ENCODE measurements at places on chromosomes 4 and X. TPM values are rescaled to one million over a fixed set of nuclear protein-coding genes. Genes with fewer than 3 reads are reported as not detected.

Gene HHIP
- total RNA-seq = 2.4 TPM

Gene MGAT4D
- not detected for total RNA-seq

Gene GCNA
- total RNA-seq = 1.5 TPM

Gene ZNF732
- not detected for total RNA-seq

Gene TGIF2LX
- total RNA-seq = not detected

Gene TMEM156
- 1.3 TPM for total RNA-seq

Gene TMPRSS11A
- not detected for total RNA-seq

Gene CTPS2
- 19.0 TPM for total RNA-seq

Gene ABLIM2
- total RNA-seq = 15.0 TPM

Gene MAOA
- total RNA-seq = 401 TPM

Gene NPY1R
- 5.5 TPM for total RNA-seq

Gene TRIM60
- total RNA-seq = not detected

Gene TMEM35A
- 3.0 TPM for total RNA-seq

Gene F8A1
- total RNA-seq = 27.8 TPM

Gene JADE3
- 4.7 TPM for total RNA-seq

Gene SH3TC1
- total RNA-seq = 10.3 TPM

Gene TBC1D14
- total RNA-seq = 70.8 TPM

Gene ADH6
- 6.2 TPM for total RNA-seq

Gene CT45A5
- not detected for total RNA-seq

Gene SLITRK2
- 0.05 TPM for total RNA-seq

Gene SSX4
- not detected for total RNA-seq

Gene EFHC2
- total RNA-seq = 3.0 TPM

Gene PRDM8
- 10.1 TPM for total RNA-seq

Gene MAGEA1
- total RNA-seq = not detected

Gene CDKL5
- 7.5 TPM for total RNA-seq

Gene SNCA
- total RNA-seq = 0.43 TPM

Gene MAD2L1
- total RNA-seq = 2.9 TPM

Gene FRMPD3
- 0.22 TPM for total RNA-seq

Gene OTC
- total RNA-seq = 1.6 TPM

Gene MID2
- 2.9 TPM for total RNA-seq

Gene BMP3
- total RNA-seq = 67.9 TPM

Gene HTN1
- not detected for total RNA-seq

Gene CSAG1
- total RNA-seq = not detected

Gene ARSH
- not detected for total RNA-seq

Gene ITGB1BP2
- 1.3 TPM for total RNA-seq

Gene PWWP3B
- 0.49 TPM for total RNA-seq

Gene PABPC1L2A
- not detected for total RNA-seq

Gene LDB2
- 9.3 TPM for total RNA-seq

Gene LRP2BP
- total RNA-seq = 0.35 TPM

Gene PNMA5
- total RNA-seq = not detected

Gene TKTL1
- total RNA-seq = not detected

Gene AFP
- total RNA-seq = not detected

Gene SPOCK3
- 3.6 TPM for total RNA-seq

Gene KLB
- 0.92 TPM for total RNA-seq

Gene SLC10A4
- not detected for total RNA-seq

Gene SFRP2
- total RNA-seq = 32.5 TPM

Gene GPM6B
- 34.1 TPM for total RNA-seq

Gene MAGEC3
- not detected for total RNA-seq

Gene BEND2
- not detected for total RNA-seq

Gene DOK7
- 0.28 TPM for total RNA-seq

Gene RAB9B
- total RNA-seq = 0.69 TPM

Gene AKAP4
- total RNA-seq = not detected

Gene XK
- total RNA-seq = 29.5 TPM

Gene TRAM1L1
- total RNA-seq = 0.79 TPM

Gene STATH
- total RNA-seq = not detected

Gene UGT2B11
- not detected for total RNA-seq

Gene SSX1
- not detected for total RNA-seq

Gene PFKFB1
- not detected for total RNA-seq
